ENCODE measurements at places on chromosomes 4 and X. TPM values are rescaled to one million over a fixed set of nuclear protein-coding genes. Genes with fewer than 3 reads are reported as not detected.

- DNase-seq: no peak
These were observed 552.4 kb upstream of the MAGEB2 start for GRCh38 chrX:29662759-29663503.

GRCh38 chr4:23952258-23952657 is 62.4 kb upstream of the PPARGC1A start:
- DNase-seq: no peak

DNA sequence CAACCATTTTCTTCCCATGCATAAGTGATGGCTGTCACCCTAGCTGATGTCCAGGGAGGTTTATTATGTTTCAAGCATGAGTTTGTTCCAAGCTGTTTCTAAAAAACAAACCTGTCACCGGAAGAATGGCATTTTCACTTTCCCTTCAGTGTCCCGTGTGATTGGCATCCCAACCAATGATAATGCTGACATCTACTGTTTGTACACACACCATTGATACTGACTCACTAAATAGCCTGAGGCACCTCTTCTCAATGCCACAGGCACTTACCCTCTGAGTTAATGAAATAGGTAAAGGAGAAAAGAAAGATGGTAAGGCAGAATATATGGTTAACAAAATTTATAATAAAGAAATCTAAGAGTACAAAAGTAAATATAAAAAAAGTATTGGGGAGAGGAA is 23.1 kb upstream of the VCX2 start:
- DNase-seq: no peak

GRCh38 chr4:164765833-164766232 is 11.9 kb downstream of the SMIM31 start:
- no peak for DNase-seq

DNA sequence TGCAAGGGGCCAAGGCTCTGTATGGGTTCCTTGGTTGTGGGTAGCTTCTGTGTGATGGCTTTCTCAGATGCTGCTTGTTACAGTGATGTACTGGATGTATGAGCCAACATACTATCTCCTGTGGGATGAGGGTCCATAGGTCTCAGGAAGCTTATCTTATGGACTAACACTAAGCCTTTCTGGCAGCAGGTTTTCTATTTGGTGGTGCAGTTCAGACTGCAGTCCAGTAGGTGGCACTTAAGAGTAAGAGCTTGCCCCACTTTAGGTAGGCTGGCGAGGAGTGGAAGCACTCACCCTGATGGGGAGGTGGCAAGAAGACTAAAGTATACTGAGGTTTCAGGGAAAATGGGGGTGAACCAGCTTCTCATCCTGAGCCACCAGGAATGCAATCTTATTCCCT is 306.7 kb upstream of the MAOA start:
- DNase-seq: no peak

- DNase-seq: no peak
These were observed 185.0 kb downstream of the PTTG2 start for GRCh38 chr4:38145033-38145678.

GRCh38 chrX:24243188-24243587 is 70.7 kb downstream of the SUPT20HL2 start:
- DNase-seq: no peak

GRCh38 chrX:26848511-26848910 is 614.6 kb downstream of the PPP4R3C start:
- no peak for DNase-seq

GRCh38 chr4:164136180-164136616 is 617.7 kb upstream of the SMIM31 start:
- no peak for DNase-seq

DNA sequence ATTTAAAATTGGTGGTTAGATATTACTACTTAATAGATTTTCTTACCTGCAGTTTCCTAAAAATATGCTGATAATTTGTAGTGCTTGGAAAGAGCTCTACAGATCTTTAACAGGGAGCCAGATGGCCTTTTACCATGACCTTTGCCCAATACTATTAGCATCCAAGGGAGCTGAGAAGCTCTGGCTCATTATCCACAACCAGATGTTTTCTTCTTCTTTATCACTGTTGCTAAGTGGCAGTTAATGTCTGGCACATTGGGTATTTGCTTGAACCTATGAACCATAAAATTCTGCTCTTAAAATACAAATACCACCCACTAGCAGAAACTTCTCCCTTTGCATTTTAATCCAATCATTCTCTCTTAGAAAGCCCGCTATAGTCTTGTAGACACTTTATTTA is 1480.3 kb downstream of the C4orf33 start:
- no peak for DNase-seq

DNA sequence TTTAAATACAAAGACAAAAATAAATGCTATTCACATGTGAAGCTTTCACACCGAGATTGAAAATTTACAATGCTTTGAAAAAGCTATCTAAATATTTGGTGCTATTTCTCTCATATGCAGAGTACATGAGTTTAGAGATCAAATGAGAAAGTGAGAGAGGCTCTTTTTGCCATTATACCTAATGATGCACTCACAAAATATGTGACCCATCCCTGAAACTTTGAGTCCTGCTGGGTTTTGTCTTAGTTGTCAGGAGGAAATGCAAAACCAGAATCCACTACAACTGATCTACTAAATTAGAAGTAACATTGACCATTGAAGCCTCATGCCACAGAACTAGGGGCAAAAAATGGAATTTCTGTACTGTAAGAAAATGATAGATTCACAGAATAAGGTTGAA is 251.7 kb downstream of the MAPK10 start:
- no peak for DNase-seq

- no peak for DNase-seq
These were observed 23.8 kb downstream of the GPRASP3 start for GRCh38 chrX:102744307-102744706.

DNA sequence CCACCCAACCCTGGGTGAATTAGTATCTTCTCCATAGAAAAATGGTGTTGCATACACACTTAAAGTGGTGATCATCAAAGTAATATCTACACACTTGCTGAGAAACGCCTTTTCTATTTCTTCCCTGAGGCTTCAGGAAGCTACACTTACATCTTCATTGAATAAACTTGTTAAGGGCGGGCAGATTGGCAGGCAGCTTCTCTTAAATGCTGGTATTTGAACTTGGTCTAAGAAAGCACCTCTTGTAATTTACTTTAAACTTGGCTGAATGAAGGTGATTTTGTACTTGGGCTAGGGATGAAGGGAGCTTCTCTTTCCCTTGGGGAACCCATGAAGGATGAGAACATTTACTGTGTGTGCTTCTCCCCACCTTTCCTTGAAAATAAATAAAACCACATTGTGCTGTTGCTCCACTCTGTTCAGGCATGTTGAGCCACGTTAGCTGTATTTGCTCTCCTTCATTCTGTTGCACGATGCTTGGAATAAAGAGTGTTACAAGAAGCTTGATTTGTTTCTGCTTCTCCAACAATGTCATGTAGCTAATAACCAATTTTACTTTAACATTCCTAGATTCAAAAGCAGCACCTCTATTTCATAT is 430.1 kb downstream of the ANKRD50 start:
- no peak for DNase-seq

DNA sequence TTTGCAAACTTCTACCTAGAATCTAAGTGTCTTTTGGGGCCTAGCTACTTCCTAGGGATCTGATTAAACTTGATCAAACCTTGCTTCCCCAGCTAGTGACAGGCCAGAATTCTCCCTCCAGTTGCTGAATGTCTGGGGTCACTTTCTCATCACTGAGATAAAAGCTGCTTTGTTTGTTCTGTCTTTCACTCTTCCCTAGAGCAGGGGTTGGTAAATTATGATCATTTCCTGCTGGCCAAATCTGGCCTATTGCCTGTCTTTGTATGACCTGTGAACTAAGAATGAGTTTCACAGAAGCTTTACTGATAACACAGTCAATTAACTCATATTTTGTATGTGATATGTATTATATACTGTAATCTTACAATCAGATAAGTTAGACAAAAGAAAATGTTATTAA is 157.8 kb upstream of the AADAT start:
- DNase-seq: no peak

- no peak for DNase-seq
These were observed 12.1 kb downstream of the DOK7 start for GRCh38 chr4:3475041-3475712.

DNA sequence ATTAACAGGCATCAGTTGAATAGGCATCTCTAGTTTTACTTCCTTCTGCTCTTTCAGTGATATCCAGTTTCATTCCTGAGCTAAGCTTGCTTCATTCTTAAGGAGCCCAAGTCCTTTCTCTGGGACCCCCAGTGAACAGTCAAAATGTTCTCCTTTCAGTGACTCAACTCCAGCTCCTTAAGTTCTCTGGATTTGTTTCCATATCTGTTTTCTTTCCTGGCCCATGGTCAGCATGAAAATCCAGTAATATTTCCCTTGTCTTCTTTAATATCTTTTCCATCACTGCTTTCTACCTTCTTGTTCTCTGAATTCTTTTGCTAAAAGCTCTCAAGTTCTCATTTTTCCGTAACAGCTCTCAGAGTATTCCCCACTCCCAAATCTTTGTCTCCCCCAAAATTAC is 25.5 kb downstream of the ADGRL3 start:
- no peak for DNase-seq

DNA sequence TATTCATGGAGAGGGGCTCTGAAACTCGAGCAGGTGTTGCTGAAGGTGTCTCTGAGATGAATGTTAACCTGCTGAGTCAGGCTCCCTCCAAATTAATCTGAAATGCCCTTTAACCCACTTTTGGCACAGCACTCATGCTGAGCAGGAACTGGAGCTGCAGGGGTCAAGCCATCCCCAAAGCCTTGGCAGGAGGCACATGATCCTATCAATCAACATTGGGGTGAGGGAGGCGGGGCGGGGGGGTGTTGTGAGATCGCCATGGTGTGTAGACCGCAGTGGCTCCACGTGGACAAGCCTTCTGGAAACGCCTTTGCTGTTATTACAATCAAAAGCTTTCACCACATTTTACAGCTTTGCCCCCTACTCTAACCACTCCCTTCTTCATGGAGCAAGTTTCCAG is 16.5 kb downstream of the ENPP6 start:
- no peak for DNase-seq

GRCh38 chrX:1542994-1543725 is 6.2 kb upstream of the P2RY8 start:
- DNase-seq: no peak

- no peak for DNase-seq
These were observed 24.3 kb downstream of the SHROOM3 start for GRCh38 chr4:76459291-76459723.

GRCh38 chr4:151584101-151584500 is 175.1 kb downstream of the FHIP1A start:
- no peak for DNase-seq

DNA sequence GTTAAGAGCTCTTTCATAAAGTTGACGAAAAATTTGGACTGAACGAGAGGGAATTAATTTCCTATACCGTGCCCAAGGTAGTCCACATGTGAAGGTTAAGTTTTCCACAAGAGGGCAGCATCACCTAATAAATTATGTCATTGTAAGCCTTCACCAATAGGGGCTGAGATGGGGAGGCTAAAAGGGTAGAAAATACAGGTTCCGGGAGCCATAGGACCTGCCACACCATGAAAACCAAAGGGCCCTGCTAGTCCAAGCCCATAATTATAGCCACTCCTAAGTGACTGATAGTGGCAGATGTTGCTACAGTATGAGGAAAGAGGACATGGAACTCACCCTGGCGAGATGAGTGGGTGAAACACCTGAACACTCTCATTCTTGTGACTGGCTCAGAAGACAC is 122.2 kb downstream of the SHROOM4 start:
- DNase-seq: no peak

- no peak for DNase-seq
These were observed 49.8 kb downstream of the TMEM144 start for GRCh38 chr4:158259955-158260575.

- no peak for DNase-seq
These were observed 31.1 kb downstream of the CEP44 start for GRCh38 chr4:174314770-174315169.

GRCh38 chrX:39645178-39645895 is 452.4 kb downstream of the BCOR start:
- DNase-seq: no peak

- no peak for DNase-seq
These were observed 60.4 kb downstream of the SORCS2 start for GRCh38 chr4:7252510-7253340.

DNA sequence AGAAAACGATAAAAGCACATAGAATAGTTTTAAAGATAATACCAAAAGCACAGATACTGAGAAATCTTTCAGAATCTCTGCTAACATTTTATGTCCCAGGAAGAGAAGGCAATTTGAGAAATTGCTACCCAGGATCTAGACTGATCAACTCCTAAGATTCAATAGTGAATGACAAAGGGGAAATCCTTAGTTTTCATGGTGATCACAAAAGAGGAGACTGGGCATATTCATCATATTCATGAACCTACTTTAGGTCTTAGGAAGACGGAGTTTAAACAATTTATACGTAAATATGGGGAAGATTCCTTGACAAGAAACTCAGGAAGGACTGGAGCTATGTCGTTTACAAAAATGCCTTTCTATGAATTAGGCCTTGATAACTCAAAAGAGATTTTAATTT is 87.3 kb downstream of the SHISA3 start:
- DNase-seq: no peak

- no peak for DNase-seq
These were observed 598.9 kb upstream of the DIPK2B start for GRCh38 chrX:45799576-45799975.

GRCh38 chr4:146029939-146030710 is 91.5 kb upstream of the ZNF827 start:
- no peak for DNase-seq

DNA sequence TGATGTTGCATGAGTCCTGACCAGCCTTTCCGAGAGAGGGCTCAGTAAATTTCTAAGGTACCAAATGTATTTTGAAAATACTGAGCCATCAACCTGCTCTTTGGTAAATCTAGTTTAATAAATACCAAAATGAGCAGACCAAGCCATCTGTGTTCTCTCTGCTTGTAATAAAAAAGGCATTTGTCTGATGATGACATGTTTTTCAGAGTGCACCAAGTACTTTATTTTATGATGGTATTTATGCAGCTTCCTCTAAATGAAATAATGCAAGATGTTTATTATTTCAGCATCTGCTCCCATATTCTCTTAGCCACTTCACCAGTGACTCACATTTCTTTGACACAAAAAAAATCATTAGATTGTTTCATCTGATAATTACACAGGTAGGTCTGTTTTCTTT is 700.5 kb downstream of the TRIML1 start:
- DNase-seq: no peak

Gene BTK
- total RNA-seq: 0.94 TPM

Gene MSX1
- total RNA-seq: 3.0 TPM

Gene CLIC2
- 5.1 TPM for total RNA-seq

Gene ADH1A
- not detected for total RNA-seq

Gene ETFDH
- 26.2 TPM for total RNA-seq

Gene GAGE1
- not detected for total RNA-seq

Gene TXLNG
- 13.1 TPM for total RNA-seq

Gene MEPE
- 0.16 TPM for total RNA-seq

Gene YTHDC1
- total RNA-seq: 103 TPM

Gene TEX13D
- total RNA-seq: not detected

Gene GUCY1B1
- 60.8 TPM for total RNA-seq

Gene NDST4
- 1.7 TPM for total RNA-seq

Gene CSN1S1
- not detected for total RNA-seq

Gene POU3F4
- 12.6 TPM for total RNA-seq
